ENCODE measurements at places on chromosomes 12 and 14.

GRCh38 chr12:3189282-3189681 lies 112.1 kb downstream of the TSPAN9 start:
- DNase-seq, result no peak

DNA sequence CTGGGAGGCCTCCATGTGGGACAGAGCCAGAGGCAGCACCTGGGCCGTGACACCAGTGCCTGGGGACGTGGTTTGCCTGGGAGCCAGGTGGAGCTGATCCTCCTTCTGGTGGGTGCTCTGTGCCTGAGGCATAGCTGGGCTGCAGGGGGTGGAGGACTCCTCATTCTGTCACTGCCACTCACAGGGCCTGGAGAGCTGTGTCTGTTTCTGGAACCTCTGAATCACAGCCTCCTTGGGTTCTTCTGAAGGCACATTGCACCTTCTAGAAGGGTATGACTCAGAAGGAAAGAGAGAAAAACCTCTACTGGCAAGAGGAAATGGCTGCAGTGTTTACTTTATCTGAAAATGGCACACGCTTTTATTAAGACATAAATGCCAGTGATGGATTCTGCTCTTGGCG lies 659.8 kb downstream of the VRK1 start:
- peak; percentile 73 for DNase-seq

DNA sequence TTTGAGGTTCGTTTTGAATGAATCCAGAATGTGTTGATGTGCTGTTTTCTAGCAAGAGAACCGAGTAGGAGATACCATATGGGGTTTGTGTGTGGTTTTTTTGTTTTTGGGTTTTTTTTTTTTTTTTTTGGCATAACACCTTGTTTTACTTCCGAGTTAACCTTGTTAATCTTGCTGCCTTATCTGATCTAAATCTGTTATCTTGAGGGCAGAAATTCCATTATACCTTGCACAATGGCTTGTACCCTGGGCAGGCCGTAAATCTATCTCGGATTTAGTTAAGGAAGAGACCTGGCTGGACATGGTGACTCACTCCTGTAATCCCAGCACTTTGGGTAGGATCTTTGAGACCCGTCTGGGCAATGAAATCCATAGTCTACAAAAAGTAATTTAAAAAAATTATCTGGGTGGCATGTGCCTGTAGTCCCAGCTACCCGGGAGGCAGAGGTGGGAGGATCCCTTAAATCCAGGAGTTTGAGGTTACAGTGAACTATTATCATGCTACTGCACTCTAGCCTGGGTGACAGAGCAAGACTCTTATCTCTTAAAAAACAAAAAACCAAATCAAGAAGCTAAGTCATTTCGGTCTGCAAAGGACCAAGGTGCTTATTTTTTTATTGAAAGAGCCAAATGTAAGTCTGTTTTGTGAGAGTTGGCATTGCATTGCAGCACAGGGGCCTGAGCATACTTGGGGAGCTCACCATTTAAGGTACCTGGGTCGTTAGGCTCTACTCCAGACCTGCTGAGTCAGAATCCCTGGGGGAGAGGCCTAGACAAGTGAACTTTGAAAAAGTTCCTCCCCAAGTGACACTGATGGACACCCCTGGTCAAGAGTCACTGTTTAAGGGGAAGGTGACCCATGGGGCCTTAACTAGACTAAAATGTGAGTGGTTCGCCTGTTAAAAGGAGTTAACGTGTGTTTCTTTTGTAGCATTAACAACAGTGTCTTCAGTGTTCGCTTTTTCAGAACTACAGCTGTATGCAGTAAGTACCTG lies 6.7 kb downstream of the DLST start:
- no peak for DNase-seq

DNA sequence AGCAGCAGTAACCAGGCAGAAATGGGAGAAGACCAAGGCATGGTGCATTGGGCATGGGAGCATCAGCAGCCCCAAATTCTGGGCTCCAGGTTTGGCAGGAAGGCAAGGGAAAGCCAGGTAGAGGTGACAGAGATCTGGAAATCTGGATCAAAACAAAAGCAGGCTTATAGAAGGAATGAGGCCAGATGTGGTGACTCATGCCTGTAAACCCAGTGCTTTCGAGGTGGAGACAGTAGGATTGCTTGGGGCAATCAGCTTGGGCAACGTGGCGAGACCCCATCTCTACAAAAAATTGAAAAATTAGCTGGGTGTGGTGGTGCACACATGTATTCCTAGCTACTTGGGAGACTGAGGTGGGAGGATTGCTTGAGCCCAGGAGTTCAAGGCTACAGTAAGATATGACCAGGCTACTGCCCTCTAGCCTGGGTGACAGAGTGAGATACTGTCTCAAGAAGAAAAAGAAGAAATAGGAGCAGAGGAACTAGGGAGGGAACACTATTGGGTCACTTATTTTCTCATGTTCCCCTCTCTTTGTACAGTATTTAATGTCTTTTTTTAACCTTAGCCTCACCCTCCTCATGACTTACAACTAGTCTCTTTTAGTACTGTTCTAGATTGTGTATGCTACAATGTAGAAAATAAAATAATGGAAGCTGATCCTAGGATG lies 25.1 kb downstream of the SLC4A8 start:
- DNase-seq, result no peak

GRCh38 chr12:82517027-82517426 lies 158.7 kb downstream of the METTL25 start:
- DNase-seq, result no peak

- no peak for DNase-seq
These were observed 62.6 kb upstream of the IGF1 start for GRCh38 chr12:102542816-102543440.

- DNase-seq, result no peak
These were observed 191.7 kb upstream of the LHX5 start for GRCh38 chr12:113663396-113663795.

- no peak for DNase-seq
These were observed 57.0 kb downstream of the ZNF664 start for GRCh38 chr12:124030008-124030407.

GRCh38 chr12:86261578-86261977 lies 5.4 kb upstream of the MGAT4C start:
- no peak for DNase-seq

DNA sequence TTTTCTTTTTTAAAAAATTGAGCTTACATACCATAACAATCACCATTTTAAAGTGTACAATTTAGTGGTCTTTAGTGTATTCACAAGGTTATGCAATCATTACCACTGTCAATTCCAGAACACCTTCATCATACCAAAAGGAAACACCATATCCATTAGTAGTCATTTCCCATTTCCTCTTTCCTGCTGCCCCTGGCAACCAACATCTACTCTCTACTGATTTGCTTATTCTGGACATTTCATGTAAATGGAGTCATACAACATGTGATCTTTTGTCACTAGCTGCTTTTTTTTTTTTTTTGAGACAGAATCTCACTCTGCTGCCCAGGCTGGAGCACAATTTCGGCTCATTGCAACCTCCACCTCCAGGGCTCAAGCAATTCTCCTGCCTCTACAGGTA lies 66.8 kb upstream of the CFL2 start:
- no peak for DNase-seq

GRCh38 chr12:10697156-10697555 lies 23.3 kb upstream of the STYK1 start:
- no peak for DNase-seq

DNA sequence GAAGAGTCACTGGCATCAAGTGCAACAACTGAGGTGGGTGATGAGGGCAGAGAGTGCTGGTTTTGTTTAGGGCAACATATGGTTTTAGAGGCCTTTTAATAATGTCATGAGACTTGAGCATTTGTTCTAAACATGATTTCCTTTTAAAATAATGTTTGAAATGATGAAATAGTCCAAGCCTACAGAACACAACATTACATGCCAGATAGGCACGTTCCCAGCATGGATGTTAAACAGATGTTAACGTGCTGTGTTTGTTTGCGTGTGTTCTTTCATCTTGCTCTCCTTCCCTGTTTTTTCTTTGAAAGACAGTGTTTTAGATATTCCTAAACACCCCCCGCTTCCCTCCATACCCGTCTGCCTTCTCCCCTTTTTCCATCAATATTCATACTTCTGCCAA lies 82.3 kb downstream of the RGS6 start:
- no peak for DNase-seq

DNA sequence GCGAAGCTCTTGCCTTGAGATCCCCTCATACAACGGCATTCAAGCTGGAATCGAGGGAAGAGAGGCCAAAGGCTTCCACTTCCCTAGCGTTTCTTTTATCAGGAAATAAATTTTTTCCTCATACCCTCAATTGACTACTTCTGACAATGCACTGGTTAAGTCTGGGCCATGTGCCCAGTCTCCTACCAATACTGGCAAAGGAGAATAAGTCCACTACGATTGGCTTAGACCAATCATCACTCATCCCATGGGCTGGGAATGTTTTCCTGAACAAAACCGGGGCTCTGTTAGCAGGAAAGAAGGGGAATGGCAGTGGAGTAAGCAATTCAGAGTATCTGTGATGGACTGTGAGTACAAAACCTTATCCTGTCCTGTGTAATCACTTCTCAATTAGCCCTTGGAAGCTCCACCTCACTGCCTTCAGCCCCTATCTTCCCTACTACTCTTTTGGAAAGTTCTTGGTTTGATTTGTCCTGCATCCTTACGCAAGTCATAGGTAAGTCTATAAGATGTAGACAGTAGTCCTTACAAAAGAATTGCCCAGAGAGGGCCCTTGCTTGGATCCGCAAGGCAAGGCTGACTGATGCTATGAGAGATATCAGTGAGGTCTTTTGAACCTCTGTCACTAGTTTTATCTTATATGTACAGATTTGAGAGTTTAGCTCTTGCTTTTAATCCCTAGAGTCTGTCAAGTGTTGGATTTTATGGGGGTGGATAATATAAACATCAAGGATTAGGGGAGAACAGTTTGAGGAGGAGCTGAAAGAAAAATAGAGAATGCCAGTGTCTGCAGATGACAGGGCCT lies 36.3 kb upstream of the CDK17 start:
- no peak for DNase-seq

- DNase-seq, result no peak
These were observed 190.6 kb downstream of the TMX1 start for GRCh38 chr14:51430633-51431032.

GRCh38 chr14:71961972-71962371 lies 29.7 kb downstream of the RGS6 start:
- DNase-seq, result no peak

- DNase-seq, result no peak
These were observed 138.5 kb downstream of the CCER1 start for GRCh38 chr12:90816353-90817089.

DNA sequence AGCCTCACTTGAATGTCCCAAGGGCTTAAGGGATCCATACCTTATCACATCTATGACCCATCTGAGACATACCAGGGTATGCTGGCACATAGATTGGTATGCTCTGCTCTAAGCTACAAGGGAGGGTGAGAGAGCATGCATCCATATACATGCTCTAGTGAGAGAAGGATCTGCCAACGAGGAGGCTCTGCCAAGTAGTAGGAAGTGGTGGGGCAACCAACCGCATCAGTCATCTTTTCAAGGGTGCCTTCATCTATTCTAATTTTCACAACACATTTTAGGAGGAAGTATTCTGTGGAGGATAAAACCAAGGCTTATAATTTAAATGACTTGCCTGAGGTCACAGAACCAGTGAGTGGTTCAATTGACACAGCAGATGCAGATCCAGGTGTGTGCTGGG lies 6.6 kb upstream of the PPM1A start:
- no peak for DNase-seq

GRCh38 chr12:124603831-124604251 lies 36.4 kb upstream of the NCOR2 start:
- DNase-seq, result no peak

DNA sequence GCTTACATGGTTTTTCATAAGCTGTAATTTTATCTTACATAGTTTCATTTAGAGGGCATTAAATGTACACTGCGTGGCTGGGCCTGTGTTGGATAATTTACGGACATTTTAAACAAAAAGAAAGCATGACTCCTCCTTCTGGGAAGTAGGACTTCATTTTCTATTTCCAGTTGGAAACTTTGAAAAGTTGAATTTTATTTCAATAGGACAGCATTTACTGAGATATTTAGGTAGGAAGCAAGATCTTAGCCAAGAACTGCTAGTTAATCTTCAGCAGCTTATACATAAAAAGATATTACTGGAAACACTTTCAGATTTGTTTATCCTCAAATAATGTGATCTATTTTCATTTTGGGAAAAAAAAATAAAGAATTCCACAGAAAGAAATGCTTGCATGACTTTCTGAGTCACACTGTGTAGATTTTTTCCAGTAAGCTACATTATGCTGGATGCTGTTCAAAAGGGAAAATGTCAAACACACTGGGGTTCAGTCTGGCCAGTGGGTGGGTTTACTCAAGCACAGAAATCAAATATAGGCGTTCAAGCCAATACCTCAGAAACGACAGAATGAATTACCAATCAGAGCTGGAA lies 239.4 kb upstream of the KRR1 start:
- no peak for DNase-seq

- DNase-seq, result no peak
These were observed 15.7 kb downstream of the ASPG start for GRCh38 chr14:104101086-104101621.

- no peak for DNase-seq
These were observed 47.5 kb downstream of the SINHCAF start for GRCh38 chr12:31278424-31278823.

- DNase-seq, result no peak
These were observed 1049.1 kb downstream of the TRHDE start for GRCh38 chr12:73321319-73321718.

GRCh38 chr14:54597795-54598443 lies 31.0 kb downstream of the SAMD4A start:
- DNase-seq, result no peak

DNA sequence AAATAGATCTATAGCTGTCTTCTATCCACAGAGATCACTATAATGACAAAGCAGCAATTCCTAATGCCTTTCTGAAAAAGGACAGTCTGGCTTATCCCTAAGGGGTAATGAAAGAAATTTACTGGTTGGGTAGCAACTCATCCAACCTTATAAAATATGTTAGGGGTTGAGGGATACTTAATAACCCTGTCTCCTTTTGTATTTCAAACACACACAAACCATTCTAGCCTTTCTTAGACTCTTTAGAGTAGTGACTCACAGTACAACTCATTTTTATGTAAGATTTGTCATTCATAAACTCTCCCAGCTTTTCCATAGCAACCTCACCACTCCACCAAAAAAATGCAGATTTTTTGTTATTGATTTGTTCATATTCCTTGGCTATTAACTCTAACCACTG lies 167.9 kb downstream of the FSCB start:
- DNase-seq, result no peak

DNA sequence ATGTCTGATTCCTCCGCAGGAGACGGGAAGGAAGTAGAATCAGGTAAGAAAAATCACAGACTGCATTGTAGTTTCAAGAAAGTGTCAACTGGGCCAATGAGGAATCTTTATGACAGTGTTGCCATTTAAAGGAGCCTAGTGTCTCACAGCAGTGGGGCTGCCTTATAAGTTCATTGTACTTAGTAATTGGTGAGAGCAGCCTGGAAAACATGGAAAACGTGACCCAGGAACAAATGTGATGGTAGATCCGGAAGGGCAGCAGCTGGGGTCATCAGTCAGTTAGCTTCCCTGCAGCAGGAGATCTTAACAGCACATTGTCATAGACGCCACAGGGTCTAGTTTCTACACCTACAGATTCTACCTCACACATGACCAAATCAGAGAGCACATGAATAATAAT lies 630.0 kb upstream of the LMO3 start:
- no peak for DNase-seq
